ENCODE measurements at places on chromosomes 3 and 15. TPM values are rescaled to one million over a fixed set of nuclear protein-coding genes. Genes with fewer than 3 reads are reported as not detected.

TRAT1 gene
- total RNA-seq = 4.8 TPM

ROPN1B gene
- not detected for total RNA-seq

MYO5C gene
- total RNA-seq = 81.3 TPM

TNNC1 gene
- total RNA-seq = not detected

PLA2G4D gene
- total RNA-seq = not detected

SLC22A13 gene
- not detected for total RNA-seq

P2RY13 gene
- total RNA-seq = 1.3 TPM

RBPMS2 gene
- 2.9 TPM for total RNA-seq

DMXL2 gene
- 21.0 TPM for total RNA-seq

DNA sequence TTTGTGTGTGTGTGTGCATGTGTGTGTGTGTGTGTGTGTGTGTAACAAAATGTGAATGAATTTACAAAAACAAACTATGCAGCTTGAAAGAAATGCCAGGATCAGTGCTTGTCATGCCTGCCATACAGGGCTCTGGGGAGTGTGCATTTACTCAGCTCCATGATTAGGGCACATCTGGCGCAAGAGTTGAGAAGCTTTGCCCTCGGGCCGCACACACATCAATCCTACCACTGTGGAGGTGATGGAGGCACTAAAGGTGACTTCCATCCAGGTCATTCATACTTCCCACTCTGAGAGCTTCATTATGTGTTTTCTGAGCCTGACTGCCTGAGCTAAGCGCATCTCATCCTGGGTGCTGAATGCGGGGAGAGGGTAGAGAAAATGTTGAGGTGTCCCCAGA is 72.0 kb upstream of the ZBED2 start:
- no peak for DNase-seq
- no peak overlapping the region for H3K27ac ChIP-seq
- no peak overlapping the region for H3K4me3 ChIP-seq
- no peaks in the 10 kb centered on the region for H3K36me3 ChIP-seq

DNA sequence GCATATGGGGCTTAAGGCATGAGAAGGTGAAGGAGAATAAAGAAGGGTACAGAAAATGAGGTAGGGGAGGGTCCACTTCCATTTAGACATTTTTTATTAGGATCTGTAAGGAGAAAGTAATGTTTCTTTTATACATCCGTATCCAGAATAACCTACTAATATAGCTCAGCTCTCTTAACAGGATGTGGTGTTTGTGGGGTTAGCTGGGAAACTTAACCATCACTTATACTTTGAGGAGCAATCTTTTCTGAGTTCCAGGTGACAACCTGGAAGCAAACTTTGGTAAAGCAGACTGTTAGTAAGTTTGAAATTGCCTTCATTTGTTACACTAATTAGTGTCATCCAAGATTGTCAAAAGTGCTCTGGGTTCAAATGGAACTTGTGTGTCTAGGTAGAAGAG is 36.6 kb downstream of the BUB1B start:
- no peaks in the 10 kb centered on the region for H3K27me3 ChIP-seq
- no peak overlapping the region for H3K27ac ChIP-seq
- peaks cover under 1% of the 10 kb centered on the region for H3K36me3 ChIP-seq
- no peak for DNase-seq
- H3K4me1 ChIP-seq = peaks cover 6% of the 10 kb centered on the region

DNA sequence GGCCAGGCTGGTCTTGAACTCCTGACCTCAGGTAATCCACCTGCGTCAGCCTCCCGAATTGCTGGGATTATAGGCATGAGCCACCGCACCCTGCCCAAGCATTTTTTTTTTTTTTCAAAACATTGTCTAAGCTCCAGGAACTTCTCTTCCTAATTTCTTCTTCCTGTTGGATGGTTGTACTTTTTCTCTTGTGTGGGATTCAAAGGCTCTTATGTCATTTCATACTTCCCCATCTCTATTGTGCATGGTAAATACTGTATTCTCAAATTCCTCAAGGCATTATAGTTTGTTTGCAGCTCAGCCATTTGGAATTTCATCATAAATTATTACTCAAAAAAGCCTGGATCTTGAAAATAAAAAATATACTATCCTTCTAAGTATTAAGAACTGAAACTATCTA is 199.1 kb upstream of the GADL1 start:
- H3K36me3 ChIP-seq = no peaks in the 10 kb centered on the region
- no peaks in the 10 kb centered on the region for H3K27me3 ChIP-seq
- no peak overlapping the region for H3K4me3 ChIP-seq
- H3K4me1 ChIP-seq = no peaks in the 10 kb centered on the region
- DNase-seq = no peak

- H3K27me3 ChIP-seq = no peaks in the 10 kb centered on the region
- peak; percentile 69 for DNase-seq
- no peak overlapping the region for H3K4me3 ChIP-seq
- peaks cover 23% of the 10 kb centered on the region for H3K4me1 ChIP-seq
- H3K27ac ChIP-seq = peak overlapping the region; percentile 32
- H3K36me3 ChIP-seq = no peaks in the 10 kb centered on the region
These were observed 160.9 kb downstream of the IGF1R start for GRCh38 chr15:98809273-98809672.

DNA sequence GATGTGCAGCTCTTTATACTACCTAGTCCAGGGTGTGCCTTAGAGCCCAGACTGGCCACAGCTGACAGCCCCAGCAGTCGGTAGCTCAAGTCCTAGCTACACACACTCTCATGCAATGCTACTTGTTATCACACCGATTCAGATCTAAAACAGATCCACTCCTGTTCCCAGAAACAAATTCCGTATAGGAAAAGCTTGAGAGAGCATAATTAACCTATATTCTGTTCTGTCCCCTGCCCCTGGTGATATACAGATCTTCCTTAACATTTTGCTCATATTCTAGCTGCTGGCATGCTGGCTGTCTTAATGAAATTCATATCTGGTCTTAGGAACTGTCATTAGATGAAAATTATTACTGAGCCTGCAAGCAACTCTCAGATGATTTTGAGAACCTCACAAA is 204.3 kb downstream of the SOX2 start:
- no peak for DNase-seq
- no peak overlapping the region for H3K4me3 ChIP-seq
- no peaks in the 10 kb centered on the region for H3K4me1 ChIP-seq
- no peak overlapping the region for H3K27ac ChIP-seq
- H3K36me3 ChIP-seq = no peaks in the 10 kb centered on the region

- no peaks in the 10 kb centered on the region for H3K36me3 ChIP-seq
- H3K4me1 ChIP-seq = no peaks in the 10 kb centered on the region
These were observed 33.3 kb upstream of the PAQR5 start for GRCh38 chr15:69265347-69265955.

- peaks cover 69% of the 10 kb centered on the region for H3K4me1 ChIP-seq
- no peak overlapping the region for H3K4me3 ChIP-seq
- no peaks in the 10 kb centered on the region for H3K27me3 ChIP-seq
- H3K27ac ChIP-seq = peak overlapping the region; percentile 84
These were observed 28.4 kb downstream of the IRAK2 start for GRCh38 chr3:10192953-10193691.

DNA sequence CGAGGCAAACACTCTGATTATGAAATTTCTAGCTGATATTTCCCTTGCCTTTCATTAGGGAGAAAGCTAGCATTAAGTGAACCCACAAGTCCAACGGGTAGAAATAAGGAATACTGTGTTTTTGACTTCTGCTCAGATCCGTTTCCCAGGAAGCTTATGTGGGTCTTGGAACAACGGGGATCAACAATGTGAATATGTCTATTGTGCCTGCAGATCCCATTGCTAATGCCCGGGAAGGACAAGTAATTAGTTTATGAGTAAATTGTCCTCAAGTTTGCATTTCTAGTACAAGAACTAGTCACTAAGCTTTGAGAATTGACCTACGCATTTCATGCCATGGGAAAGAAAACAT is 236.4 kb downstream of the UACA start:
- no peak overlapping the region for H3K27ac ChIP-seq
- no peaks in the 10 kb centered on the region for H3K27me3 ChIP-seq
- no peak for DNase-seq

- H3K27ac ChIP-seq = peak overlapping the region; percentile 11
- DNase-seq = peak; percentile 65
- H3K36me3 ChIP-seq = no peaks in the 10 kb centered on the region
- no peaks in the 10 kb centered on the region for H3K27me3 ChIP-seq
- no peak overlapping the region for H3K4me3 ChIP-seq
- peaks cover 8% of the 10 kb centered on the region for H3K4me1 ChIP-seq
These were observed 365.6 kb downstream of the SV2B start for GRCh38 chr15:91465696-91466095.

- DNase-seq = peak; percentile 81
- peak overlapping the region; percentile 91 for H3K4me3 ChIP-seq
- H3K27ac ChIP-seq = peak overlapping the region; percentile 96
- peaks cover 30% of the 10 kb centered on the region for H3K4me1 ChIP-seq
- H3K36me3 ChIP-seq = no peaks in the 10 kb centered on the region
These were observed 656 bp downstream of the CD47 start for GRCh38 chr3:108090049-108090700.

GRCh38 chr3:43866529-43867353 is 176.0 kb downstream of the ABHD5 start:
- DNase-seq = no peak
- H3K27ac ChIP-seq = no peak overlapping the region
- no peak overlapping the region for H3K4me3 ChIP-seq
- peaks cover 5% of the 10 kb centered on the region for H3K27me3 ChIP-seq
- H3K36me3 ChIP-seq = no peaks in the 10 kb centered on the region

DNA sequence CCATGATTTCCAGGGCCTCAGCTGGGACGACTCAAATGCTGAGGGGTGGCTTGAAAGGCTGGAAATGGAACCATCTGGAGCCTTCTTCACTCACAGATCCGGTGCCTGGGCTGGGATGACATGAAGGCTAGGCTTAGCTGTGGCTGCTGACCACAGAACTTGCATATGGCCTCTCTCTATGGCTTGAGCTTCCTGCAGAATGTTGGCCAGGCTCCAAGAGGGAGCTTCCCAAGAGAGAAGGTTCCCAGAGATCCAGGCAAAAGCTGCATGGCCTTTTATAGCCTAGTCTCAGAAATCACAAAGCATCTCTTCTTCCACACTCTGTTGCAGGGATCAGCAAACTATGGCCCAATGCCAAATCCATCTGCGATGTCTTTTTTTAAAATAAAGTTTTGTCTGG is 44.8 kb downstream of the GATM start:
- H3K36me3 ChIP-seq = no peaks in the 10 kb centered on the region
- peaks cover 25% of the 10 kb centered on the region for H3K4me1 ChIP-seq
- no peaks in the 10 kb centered on the region for H3K27me3 ChIP-seq
- no peak overlapping the region for H3K4me3 ChIP-seq
- no peak overlapping the region for H3K27ac ChIP-seq

- H3K36me3 ChIP-seq = no peaks in the 10 kb centered on the region
- no peaks in the 10 kb centered on the region for H3K4me1 ChIP-seq
- no peak overlapping the region for H3K27ac ChIP-seq
- H3K27me3 ChIP-seq = no peaks in the 10 kb centered on the region
These were observed 37.0 kb downstream of the ATP8B4 start for GRCh38 chr15:50082066-50082465.

DNA sequence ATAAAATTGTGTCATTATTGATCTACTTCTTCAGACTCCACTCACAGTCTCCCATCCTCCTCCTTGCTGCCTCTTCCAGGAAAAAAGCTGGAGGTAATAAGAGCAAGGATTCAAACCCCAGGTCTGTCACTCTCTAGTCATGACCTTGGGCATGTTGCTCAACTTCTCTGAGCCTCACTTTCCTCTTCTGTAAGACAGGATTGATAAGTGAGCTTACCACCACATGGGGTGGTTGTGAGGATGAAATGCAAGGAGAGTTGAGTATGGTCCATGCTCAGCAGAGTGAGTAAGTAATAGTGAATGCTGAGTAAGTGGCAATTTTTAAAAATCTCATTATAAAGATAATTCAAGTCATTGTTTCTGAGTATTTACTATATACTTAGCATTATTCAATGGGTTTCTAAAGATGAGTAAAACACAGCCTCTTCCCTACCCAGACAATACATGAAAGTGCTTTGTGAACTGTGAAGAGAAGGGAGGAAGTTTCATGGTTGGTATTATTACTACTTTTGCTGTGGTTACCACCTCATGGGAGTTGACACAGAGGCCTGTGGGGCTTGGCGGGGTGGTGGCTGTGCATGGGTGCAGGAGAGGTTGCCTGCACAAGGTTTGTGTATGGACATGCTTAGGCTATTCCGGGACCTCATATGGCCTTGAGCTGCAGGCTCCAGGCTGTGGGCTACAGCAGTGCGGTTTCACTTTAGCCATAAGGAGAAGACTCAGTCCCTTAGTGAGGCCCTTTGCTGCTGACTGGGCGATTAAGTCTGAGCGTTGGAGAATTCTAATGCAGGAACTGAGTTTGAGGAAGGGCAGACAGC is 30.0 kb downstream of the SLC6A11 start:
- H3K4me1 ChIP-seq = no peaks in the 10 kb centered on the region
- H3K36me3 ChIP-seq = no peaks in the 10 kb centered on the region
- no peak overlapping the region for H3K4me3 ChIP-seq
- no peak for DNase-seq
- H3K27ac ChIP-seq = no peak overlapping the region
- peaks cover 6% of the 10 kb centered on the region for H3K27me3 ChIP-seq

DNA sequence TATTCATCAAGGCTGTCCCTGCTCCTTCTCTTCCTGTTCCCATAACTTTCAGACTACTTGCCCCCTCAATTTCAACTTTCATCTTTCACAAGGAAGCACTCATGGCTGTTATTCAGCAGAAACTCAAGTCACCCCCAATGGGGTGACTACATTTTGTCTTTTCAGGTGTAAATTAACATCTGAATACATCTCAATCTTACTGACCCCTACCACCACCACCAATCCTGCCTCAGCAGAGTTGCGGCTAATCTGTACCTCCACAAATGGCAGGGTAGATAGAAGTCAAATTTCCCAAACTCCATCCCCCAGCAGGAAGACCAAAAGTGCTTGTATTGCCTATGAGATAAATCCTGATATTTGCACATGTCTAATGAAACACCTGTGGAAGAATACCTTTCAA is 19.2 kb downstream of the SOX2 start:
- no peak overlapping the region for H3K27ac ChIP-seq
- peaks cover 53% of the 10 kb centered on the region for H3K27me3 ChIP-seq
- no peaks in the 10 kb centered on the region for H3K4me1 ChIP-seq
- no peaks in the 10 kb centered on the region for H3K36me3 ChIP-seq

GRCh38 chr3:44323341-44323955 is 15.1 kb upstream of the TCAIM start:
- peak; percentile 81 for DNase-seq
- H3K27ac ChIP-seq = no peak overlapping the region
- H3K4me1 ChIP-seq = peaks cover 4% of the 10 kb centered on the region
- H3K4me3 ChIP-seq = no peak overlapping the region

DNA sequence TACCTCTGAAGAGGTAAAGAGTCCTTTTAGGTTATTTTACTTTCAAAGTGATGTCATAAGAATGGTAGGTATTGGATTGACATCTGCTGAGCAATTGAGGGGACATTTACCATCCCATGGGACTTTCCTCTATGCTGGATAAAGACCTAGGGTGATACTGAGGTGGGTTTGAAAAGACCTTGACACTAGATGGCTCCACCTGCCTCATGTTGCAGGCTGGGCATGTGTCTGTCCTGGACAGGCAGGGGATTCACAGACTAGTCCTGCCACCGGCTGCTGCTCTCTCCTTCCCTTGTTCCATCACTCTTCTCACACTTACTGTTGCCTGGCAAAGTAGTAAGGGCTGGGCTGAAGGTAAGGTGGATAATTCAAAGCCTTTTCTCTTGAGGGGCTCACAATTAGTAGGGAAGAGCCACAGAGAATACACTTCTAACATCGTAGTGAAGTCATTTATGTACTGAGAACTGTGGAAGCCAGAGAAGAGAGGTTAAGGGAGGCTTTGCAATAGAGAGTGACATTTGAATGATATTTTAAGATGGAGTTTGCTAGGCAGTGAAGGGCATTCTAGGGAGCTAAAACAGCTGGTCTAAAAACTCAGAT is 27.7 kb downstream of the TRAK1 start:
- H3K36me3 ChIP-seq = no peaks in the 10 kb centered on the region
- no peak overlapping the region for H3K4me3 ChIP-seq
- DNase-seq = peak; percentile 56
- H3K4me1 ChIP-seq = peaks cover 51% of the 10 kb centered on the region
- H3K27ac ChIP-seq = no peak overlapping the region

All from stomach (tissue), 19 donors.